Naive thymus-derived CD4-positive, alpha-beta T cell (primary cell): ENCODE measurements at places on chromosomes 5 and 9. TPM values are rescaled to one million over a fixed set of nuclear protein-coding genes. Genes with fewer than 3 reads are reported as not detected.

- H3K36me3 ChIP-seq: no peaks in the 10 kb centered on the region
- no peaks in the 10 kb centered on the region for H3K4me1 ChIP-seq
- no peak for DNase-seq
- H3K27ac ChIP-seq: no peak overlapping the region
- no peak overlapping the region for H3K4me3 ChIP-seq
These were observed 101.8 kb downstream of the FGF18 start for GRCh38 chr5:171521219-171521633.

DNA sequence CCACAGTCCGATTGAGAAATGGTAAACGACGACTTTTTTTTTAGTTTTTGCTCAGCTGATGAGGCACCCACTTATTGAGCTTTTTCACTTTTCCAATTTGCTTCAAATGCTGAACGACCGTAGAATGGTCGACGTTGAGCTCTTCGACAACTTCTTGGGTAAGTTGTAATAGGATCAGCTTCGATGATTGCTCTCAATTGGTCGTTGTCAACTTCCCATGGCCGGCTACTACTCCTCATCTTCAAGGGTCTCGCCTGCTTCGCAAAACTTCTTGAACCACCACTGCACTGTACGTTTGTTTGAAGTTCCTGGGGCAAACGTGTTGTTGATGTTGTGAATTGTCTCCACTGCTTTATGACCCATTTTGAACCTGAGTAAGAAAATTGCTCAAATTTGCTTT is 35.7 kb downstream of the NSD1 start:
- no peak overlapping the region for H3K4me3 ChIP-seq
- no peaks in the 10 kb centered on the region for H3K27me3 ChIP-seq
- no peaks in the 10 kb centered on the region for H3K36me3 ChIP-seq
- H3K4me1 ChIP-seq: no peaks in the 10 kb centered on the region
- H3K27ac ChIP-seq: no peak overlapping the region

GRCh38 chr5:73328640-73329039 is 119.9 kb downstream of the FOXD1 start:
- H3K27me3 ChIP-seq: no peaks in the 10 kb centered on the region
- no peak for DNase-seq
- no peak overlapping the region for H3K27ac ChIP-seq
- no peaks in the 10 kb centered on the region for H3K36me3 ChIP-seq
- H3K4me3 ChIP-seq: no peak overlapping the region

GRCh38 chr9:130688072-130688471 is 5.5 kb upstream of the EXOSC2 start:
- no peak overlapping the region for H3K4me3 ChIP-seq
- DNase-seq: no peak
- H3K27me3 ChIP-seq: no peaks in the 10 kb centered on the region
- no peak overlapping the region for H3K27ac ChIP-seq
- peaks cover 4% of the 10 kb centered on the region for H3K4me1 ChIP-seq

GRCh38 chr5:169333518-169333917 is 32.6 kb upstream of the SLIT3 start:
- no peaks in the 10 kb centered on the region for H3K36me3 ChIP-seq
- H3K27ac ChIP-seq: no peak overlapping the region
- no peaks in the 10 kb centered on the region for H3K4me1 ChIP-seq
- DNase-seq: no peak
- H3K4me3 ChIP-seq: no peak overlapping the region
- no peaks in the 10 kb centered on the region for H3K27me3 ChIP-seq

- no peaks in the 10 kb centered on the region for H3K36me3 ChIP-seq
- no peaks in the 10 kb centered on the region for H3K27me3 ChIP-seq
- no peak overlapping the region for H3K27ac ChIP-seq
These were observed 8.7 kb downstream of the ASS1 start for GRCh38 chr9:130453487-130453886.

GRCh38 chr5:97943036-97943435 is 760.0 kb upstream of the RIOK2 start:
- no peaks in the 10 kb centered on the region for H3K27me3 ChIP-seq
- no peaks in the 10 kb centered on the region for H3K36me3 ChIP-seq
- H3K27ac ChIP-seq: no peak overlapping the region
- H3K4me3 ChIP-seq: no peak overlapping the region
- no peak for DNase-seq

DNA sequence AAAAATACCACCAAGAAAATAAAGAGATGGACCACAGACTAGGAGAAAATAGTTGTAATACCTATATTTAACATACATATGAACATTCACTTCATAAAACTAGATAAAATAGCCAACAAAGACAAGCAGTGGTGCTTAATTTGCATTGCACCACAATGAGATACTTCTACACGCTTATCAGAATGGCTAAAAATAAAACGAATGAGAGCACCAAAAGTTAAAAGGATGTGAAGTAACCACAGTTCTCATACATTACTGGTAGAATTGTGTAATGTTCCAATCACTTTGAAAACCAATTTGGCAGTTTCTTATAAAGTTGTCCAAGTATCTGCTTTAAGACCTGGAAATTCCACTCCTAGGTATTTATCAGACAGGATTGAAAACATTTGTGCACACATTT is 198.9 kb upstream of the SGCD start:
- H3K4me3 ChIP-seq: no peak overlapping the region
- H3K36me3 ChIP-seq: no peaks in the 10 kb centered on the region
- no peak overlapping the region for H3K27ac ChIP-seq
- no peaks in the 10 kb centered on the region for H3K4me1 ChIP-seq
- no peaks in the 10 kb centered on the region for H3K27me3 ChIP-seq

DNA sequence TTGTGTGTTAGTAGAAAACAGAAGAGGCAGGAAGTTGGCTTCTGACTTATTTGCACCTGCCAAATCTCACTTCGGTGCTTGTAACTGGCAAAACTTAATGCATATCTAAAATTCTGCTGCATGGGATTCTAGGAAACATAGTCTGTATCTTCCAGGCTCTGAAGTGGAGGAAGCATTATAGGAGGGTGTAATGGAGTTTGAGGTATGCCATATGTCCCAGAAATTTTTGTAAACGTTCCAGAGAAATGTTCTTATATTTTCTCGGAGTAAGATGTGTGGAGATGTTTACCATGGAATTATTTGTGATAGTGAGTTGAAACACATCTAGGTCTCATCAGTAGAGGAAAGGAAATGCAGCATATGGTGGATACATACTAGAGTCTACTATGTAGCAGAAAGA is 1329.0 kb upstream of the NUDT12 start:
- DNase-seq: no peak
- no peak overlapping the region for H3K27ac ChIP-seq
- no peak overlapping the region for H3K4me3 ChIP-seq
- H3K4me1 ChIP-seq: no peaks in the 10 kb centered on the region
- H3K27me3 ChIP-seq: no peaks in the 10 kb centered on the region

GFI1B gene
- not detected for total RNA-seq

DNA sequence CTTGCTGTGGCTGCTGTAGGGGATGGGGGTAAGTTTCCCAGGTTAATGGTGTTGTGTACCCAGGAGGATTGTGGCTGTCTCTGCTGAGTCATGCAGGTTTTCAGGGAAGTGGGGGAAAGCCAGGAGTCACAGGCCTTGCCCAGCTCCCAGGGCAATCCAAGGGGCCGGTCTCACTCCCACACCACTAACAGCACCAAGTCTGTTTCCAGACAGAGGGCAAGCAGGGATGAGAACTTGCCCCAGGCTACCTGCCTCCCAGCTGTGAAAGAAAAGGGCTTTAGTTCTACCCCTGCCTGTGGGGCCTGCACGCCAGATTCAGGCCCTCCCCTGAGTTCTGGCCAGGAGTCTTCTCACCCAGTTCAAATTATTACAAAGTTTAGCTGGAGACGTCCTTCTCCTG is 579.8 kb upstream of the ST8SIA4 start:
- H3K27me3 ChIP-seq: no peaks in the 10 kb centered on the region
- DNase-seq: no peak
- no peak overlapping the region for H3K27ac ChIP-seq

OLFML2A gene
- not detected in 2 replicates for total RNA-seq

PCDHGC5 gene
- not detected for total RNA-seq

DNA sequence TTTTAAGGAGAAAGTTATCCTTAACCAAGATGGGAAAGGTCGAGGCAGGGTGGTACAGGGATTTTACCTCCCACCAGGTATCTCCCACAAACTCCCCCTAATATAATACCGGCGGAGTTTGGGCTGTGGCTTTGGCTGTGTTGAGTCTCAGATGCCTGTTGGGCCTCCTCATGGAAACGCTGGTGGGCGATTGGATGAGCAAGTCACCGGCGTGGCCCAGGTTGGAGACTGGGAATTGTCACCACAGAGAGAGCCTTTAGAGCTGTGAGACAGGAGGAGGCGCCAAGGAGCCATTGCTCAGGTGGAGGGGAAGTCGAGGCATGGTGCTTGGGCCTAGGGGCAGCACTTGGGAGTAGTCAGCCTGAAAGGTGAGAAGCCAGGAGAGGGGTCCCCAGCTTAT is 3.4 kb upstream of the CAMSAP1 start:
- no peak for DNase-seq
- H3K36me3 ChIP-seq: peaks cover 41% of the 10 kb centered on the region
- H3K4me1 ChIP-seq: peaks cover 14% of the 10 kb centered on the region
- no peak overlapping the region for H3K27ac ChIP-seq
- H3K4me3 ChIP-seq: no peak overlapping the region

- no peaks in the 10 kb centered on the region for H3K27me3 ChIP-seq
- no peak overlapping the region for H3K4me3 ChIP-seq
- DNase-seq: no peak
- no peaks in the 10 kb centered on the region for H3K4me1 ChIP-seq
- H3K27ac ChIP-seq: no peak overlapping the region
These were observed 35.6 kb downstream of the RASEF start for GRCh38 chr9:83027153-83027891.

DNA sequence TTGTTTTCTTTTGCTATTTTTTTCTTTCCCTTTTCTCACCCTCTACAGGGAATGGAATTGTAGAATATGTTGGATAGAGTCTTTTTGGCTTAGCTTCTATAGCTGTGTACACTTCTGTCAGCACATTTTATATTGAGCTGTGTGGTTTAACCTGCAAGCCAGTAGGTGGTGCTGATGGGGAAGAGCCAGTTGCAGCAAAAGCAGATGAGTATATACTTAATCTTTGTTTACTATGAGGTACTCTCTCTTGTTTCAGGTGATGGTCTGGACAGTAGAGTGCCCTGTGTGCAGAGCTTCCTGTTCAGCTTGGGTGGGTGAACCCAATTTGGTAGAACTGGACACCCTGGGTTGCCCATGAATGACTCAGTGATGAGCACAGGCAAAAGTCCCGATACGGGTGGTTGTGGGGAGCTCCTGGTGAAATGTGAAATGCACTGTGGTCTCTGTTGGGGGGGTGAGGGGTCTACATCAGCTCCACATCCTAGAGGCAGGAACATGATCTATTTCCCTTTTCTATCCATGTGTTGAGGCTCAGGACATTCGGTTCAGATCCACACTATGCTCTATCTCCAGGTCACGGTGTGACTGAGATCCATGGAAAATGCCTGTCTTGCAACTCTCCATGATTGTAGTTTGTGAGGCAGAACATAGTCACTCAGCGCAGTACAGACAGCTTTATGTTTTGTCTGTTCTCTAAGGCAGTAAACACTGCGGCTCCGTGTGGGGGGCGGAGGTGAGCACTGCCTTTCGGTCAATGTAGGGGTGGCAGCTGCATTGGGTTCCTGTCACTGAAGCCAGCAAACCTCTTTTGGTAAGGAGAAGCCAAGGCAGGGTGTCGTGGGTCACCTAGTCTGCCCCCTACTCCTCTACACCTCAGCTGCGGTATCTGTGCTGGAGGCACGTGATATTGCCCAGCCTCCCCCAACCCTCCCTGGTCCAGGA is 353.2 kb downstream of the PRR16 start:
- H3K4me1 ChIP-seq: no peaks in the 10 kb centered on the region
- no peaks in the 10 kb centered on the region for H3K36me3 ChIP-seq
- no peak overlapping the region for H3K4me3 ChIP-seq
- H3K27ac ChIP-seq: no peak overlapping the region
- DNase-seq: no peak

- H3K27ac ChIP-seq: no peak overlapping the region
- H3K4me1 ChIP-seq: peaks cover 4% of the 10 kb centered on the region
These were observed 92.6 kb upstream of the LMX1B start for GRCh38 chr9:126521089-126521488.

GRCh38 chr9:68981789-68982188 is 32.1 kb downstream of the PRKACG start:
- H3K27ac ChIP-seq: no peak overlapping the region
- no peak overlapping the region for H3K4me3 ChIP-seq
- no peaks in the 10 kb centered on the region for H3K27me3 ChIP-seq
- H3K4me1 ChIP-seq: no peaks in the 10 kb centered on the region

GRCh38 chr9:128706671-128707381 is 4.5 kb downstream of the PKN3 start:
- no peak overlapping the region for H3K4me3 ChIP-seq
- no peaks in the 10 kb centered on the region for H3K36me3 ChIP-seq
- H3K27ac ChIP-seq: no peak overlapping the region
- no peaks in the 10 kb centered on the region for H3K27me3 ChIP-seq
- H3K4me1 ChIP-seq: no peaks in the 10 kb centered on the region

- no peak for DNase-seq
- H3K27ac ChIP-seq: no peak within 1 kb of the TSS
- no peak within 1 kb of the TSS for H3K4me3 ChIP-seq
- no peaks in the 10 kb centered on the region for H3K4me1 ChIP-seq
- H3K27me3 ChIP-seq: no peaks in the 10 kb centered on the region
- H3K36me3 ChIP-seq: no peaks in the 10 kb centered on the region
These were observed at the start of gene FGF1 for GRCh38 chr5:142685418-142686209. Gene FGF1 (minus strand): TSS chr5:142686090. CDS start chr5:142614127, 71,963 bp downstream.

ZNF608 gene
- not detected for total RNA-seq

TAS2R1 gene
- not detected for total RNA-seq

- H3K4me1 ChIP-seq: no peaks in the 10 kb centered on the region
- no peaks in the 10 kb centered on the region for H3K36me3 ChIP-seq
- no peaks in the 10 kb centered on the region for H3K27me3 ChIP-seq
- H3K27ac ChIP-seq: no peak overlapping the region
- no peak for DNase-seq
These were observed 113.0 kb downstream of the RPS23 start for GRCh38 chr5:82164977-82165713.

DNA sequence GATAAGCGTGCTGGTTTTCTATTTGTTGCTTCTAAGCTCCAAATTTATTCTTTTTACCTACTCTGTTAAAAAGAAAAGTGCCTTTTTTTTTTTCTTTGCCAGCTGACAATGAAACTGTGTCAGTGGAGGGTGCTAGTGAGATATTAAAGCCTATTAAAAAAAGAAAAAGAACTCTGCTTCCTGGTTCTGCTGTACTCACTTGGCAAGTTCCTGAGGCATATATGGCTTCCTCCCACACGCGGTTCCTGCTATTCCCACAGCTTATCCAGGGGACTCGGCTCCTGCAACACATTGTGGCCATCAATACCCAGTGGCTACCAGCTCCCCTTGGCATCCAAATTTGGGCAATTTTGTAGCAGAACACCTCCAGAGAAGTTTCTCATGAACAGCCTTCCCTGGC is 1977.7 kb upstream of the CDH9 start:
- no peaks in the 10 kb centered on the region for H3K36me3 ChIP-seq
- H3K27me3 ChIP-seq: no peaks in the 10 kb centered on the region
- H3K4me3 ChIP-seq: no peak overlapping the region
- DNase-seq: no peak
- no peak overlapping the region for H3K27ac ChIP-seq
